ENCODE measurements at places on chromosomes 1 and 21.

DNA sequence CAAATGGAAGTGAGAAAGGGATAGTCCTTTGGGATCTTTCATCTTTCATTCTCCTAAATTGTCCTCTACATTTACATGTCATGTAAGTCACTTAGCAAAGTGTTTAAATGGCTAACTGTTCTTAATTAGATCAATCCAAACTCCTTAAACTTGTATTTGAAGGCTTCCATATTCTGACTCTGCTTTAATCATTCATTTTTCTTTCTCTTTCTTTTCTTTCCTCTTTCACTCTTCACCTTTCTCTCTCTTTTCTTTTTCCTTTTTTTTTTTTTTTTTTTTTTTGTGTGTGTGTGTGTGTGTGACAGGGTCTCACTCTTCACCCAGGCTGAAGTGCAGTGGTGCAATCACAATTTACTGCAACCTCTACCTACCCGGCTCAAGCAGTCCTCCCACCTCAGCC, 71.7 kb downstream of the RPS27 start:
- no peak for DNase-seq

GRCh38 chr1:26839339-26839722, 12.8 kb downstream of the ZDHHC18 start:
- no peak for DNase-seq

DNA sequence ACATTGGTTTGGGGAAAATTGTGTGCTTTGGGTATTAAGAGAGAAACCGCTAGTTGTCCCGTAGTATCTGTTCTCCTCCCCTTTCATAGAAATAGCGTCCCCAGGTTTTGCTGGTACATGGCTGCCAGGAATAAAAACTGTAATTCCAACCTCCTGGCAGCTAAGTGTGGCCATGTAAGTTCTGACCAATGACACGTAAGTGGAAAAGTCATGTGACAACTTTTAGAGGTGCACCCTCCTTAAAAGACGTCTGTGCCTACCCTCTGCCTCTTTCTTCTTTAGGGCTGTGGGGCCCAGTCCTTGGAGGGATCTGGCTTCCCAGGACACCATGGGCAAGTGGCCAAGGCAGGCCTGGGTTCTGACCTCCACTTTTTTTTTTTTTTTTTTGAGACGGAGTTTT, 59.3 kb downstream of the UMODL1 start:
- DNase-seq = no peak

DNA sequence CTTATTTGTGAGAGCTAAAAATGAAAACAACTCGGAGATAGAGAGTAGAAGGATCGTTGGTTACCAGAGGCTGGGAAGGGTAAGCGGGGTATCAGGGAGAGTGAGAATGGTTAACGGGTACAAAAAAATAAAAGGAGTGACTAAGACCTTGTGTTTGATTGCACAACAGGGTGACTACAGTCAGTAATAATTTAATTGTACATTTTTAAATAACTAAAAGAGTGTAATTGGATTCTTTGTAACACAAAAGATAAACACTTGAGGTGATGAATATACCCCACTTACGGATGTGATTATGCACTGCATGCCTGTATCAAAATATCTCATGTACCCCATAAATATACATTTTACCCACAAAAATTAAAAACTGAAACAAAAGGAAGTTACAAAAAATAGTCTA, 29.4 kb downstream of the FOXJ3 start:
- no peak for DNase-seq

DNA sequence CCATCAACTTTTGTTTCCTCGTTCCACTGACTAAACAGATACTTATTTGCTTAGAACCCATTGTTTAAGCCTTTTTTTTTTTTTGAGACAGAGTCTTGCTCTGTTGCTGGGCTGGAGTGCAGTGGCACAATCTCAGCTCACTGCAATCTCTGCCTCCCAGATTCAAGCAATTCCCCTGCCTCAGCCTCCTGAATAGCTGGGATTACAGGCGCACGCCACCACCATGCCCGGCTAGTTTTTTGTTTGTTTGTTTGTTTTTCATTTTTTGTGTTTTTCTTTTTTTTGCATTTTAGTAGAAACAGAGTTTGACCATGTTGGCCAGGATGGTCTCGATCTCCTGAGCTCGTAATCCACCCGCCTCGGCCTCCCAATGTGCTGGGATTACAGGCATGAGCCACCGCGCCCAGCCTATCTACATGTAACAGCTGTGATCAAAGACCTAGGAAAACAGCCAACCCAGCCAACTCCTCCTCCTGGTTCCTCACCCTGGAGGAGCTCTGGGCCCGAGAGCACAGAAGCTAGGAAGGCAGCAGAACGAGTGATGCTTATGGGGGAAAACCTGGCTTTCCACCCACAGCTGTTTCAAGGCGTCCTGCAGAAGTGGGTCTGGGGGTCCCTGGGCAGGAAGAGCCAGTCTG, 32.9 kb downstream of the KCNN3 start:
- DNase-seq = peak; percentile 12

DNA sequence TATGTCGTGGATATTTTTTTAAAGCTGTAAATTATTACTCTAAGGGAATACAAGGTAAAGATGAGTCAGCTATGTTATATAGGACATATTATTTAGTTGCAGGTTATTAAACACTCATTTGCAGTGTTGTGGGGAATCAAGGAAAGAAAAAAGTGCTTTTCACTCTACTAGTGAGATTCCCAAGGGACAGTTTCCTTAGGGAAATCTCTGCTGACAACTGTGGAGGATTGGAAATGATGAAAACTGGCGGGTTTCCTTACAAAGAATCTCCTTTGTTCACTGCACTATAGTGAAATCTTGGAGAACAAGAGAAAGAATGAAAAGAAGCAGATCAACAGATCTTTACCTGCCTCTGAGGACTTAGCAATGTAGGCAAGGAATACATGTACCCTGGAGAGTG, 24.5 kb upstream of the TRIM45 start:
- no peak for DNase-seq

GRCh38 chr1:225695578-225696337, 42.8 kb upstream of the ENAH start:
- DNase-seq = no peak

Measured in hematopoietic multipotent progenitor cell treated with erythropoietin and hydrocortisone succinate and interleukin-3 and kit ligand, for 4 days (in vitro differentiated cells).